ENCODE measurements at places on chromosomes 5 and 9. TPM values are rescaled to one million over a fixed set of nuclear protein-coding genes. Genes with fewer than 3 reads are reported as not detected.

DNA sequence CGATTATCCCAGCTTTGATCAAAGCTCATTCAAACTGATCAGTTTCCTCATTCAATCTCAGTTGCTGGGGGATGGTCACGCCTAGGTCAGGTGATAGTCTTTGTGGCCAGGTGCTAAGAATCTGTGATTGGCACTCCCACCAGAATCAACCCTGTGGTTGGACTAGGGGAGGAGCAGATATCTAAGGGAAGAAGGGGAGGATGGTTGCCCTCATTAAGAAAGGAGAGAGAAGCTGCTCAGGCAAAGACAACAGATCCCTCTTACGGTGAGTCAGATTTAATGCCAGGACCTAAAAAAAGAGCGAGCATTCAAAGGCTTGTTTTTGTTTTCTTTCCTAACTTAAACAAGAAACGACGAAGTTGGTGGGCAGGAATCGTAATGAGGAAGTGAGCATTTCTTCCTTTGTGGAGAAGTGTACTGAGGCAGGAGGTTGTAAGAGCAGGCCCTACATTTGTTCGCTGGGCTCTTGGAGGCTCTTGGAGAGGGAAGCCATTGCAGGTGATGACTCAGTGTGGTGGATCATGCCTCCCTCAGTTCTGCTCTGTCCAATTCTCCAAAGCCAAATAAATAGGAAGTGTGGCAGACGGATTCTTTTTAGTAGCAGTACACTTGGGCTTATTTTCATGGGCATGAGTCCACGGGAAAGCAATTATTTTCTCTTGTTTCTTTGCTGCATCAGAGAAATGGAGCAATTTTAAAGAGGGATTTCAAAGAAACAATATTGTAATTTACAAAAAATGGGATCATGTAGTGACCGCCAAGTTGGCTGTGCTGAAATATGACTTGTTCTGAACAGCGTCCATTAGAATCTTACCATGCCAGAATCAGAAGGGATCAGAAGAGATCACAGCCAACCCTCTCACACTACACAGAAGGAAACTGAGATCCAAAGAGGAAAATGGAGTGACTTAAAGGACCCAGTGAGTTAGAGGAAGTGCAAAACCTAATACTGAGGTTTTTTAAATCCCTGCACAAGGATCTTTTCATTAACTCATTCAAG is 18.7 kb upstream of the TGFBR1 start:
- no peak for DNase-seq

- no peak for DNase-seq
Observed at GRCh38 chr5:173745123-173745522, 128.7 kb upstream of the BOD1 start.

RLN2 gene
- not detected for total RNA-seq

GRCh38 chr5:168364151-168364661 is 72.8 kb downstream of the WWC1 start:
- peak; percentile 86 for DNase-seq

GRCh38 chr9:122806661-122807060 is 6.7 kb downstream of the OR1K1 start:
- no peak for DNase-seq

PCDHGA4 gene
- 0.05 TPM for total RNA-seq

AGXT2 gene
- total RNA-seq, result not detected
